T-helper 2 cell (primary cell): ENCODE measurements at places on chromosomes 7 and 10.

- DNase-seq, result peak; percentile 8
Measured at GRCh38 chr10:113454341-113455061, 98.4 kb upstream of the HABP2 start.

GRCh38 chr10:125101049-125101448, 59.3 kb downstream of the CTBP2 start:
- no peak for DNase-seq

GRCh38 chr10:22615101-22615500, 99.3 kb downstream of the PIP4K2A start:
- DNase-seq, result no peak

- no peak for DNase-seq
Measured at GRCh38 chr10:4345877-4346646, 479.9 kb upstream of the AKR1E2 start.

DNA sequence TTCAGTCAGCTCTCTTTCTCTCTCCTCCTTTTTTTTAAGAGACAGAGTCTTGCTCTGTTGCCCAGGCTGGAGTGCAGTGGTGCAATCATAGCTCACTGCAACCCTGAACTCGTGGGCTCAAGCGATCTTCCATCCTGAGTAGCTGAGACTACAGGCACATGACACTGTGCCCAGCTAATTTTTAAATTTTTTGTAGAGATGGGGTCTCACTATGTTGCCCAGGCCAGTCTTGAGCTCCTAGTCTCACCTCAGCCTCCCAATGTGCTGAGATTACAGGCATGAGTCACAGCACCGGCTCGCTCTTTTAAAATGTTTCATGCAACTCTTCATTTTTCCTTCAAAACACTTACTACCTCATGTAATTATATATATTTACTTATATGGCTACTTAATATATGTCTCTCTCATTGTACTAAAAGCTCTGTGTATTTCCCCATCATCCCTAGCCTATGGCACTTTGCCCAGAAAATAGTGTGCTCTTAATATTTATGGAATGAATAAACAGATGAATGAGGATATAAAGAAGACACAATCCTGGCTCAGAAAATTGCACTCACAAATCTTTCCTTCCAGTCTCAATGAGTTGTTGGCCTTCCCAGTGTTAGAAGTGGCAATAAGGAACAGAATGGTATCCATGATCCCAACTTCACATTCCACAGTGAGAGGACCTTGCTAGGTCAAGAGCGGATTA, 33.9 kb downstream of the EBLN1 start:
- DNase-seq, result no peak

DNA sequence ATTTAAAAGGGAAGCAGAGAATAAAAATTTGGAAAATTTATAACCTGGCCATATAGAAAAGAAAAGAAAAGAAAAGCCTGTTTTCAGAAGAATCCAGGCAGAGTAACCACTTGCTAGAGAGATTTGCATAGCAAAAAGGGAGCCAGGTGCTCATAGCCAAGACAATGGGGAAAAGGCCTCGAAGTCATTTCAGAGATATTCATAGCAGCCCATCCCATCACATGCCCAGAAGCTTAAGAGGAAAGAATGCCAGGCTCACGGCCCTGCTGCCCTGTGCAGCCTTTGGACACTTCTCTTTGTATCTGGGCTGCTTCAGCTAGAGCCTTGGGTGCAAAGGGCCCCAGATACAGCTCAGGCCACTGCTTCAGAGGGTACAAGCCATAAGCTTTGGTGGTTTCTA, 159.8 kb downstream of the CCDC7 start:
- DNase-seq, result no peak

DNA sequence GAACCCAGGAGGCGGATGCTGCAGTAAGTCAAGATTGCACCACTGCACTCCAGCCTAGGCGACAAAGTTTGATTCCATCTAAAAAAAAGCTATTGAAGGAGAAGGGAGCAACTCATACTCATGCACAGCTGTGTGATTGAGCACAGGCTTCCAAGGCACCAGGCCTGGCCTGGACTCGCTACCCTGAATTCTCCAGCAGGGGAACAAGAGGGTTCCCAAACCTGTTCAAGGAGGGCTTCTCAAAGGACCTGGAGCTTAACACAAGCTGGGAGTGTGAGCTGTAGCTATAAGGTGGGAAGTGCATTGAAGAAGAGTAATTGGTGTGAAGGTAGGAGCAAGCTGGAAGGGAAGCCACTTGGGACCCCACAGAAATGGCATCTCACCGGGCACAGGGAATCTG, 15.1 kb upstream of the DDIT4 start:
- no peak for DNase-seq

GRCh38 chr10:79320820-79321493, 26.3 kb upstream of the PPIF start:
- DNase-seq, result no peak

- no peak for DNase-seq
Measured at GRCh38 chr10:95876756-95877155, 31.0 kb upstream of the CC2D2B start.

- DNase-seq, result no peak
Measured at GRCh38 chr10:52539463-52539862, 225.4 kb downstream of the DKK1 start.

GRCh38 chr7:23405240-23405618, 65.1 kb downstream of the IGF2BP3 start:
- no peak for DNase-seq
